ENCODE measurements at places on chromosomes 2 and 18.
A peak's percentile ranks its signal among the peaks of the same experiment; 100 is the strongest.

GRCh38 chr18:49846718-49847470 is 33.6 kb upstream of the ACAA2 start:
- ATAC-seq = no peak

GRCh38 chr2:74232426-74232825 is 34.0 kb downstream of the MTHFD2 start:
- no peak for ATAC-seq

- ATAC-seq = peak; percentile 96
Measured at GRCh38 chr2:134411828-134412638, 158.2 kb downstream of the MGAT5 start.

- ATAC-seq = no peak
Measured at GRCh38 chr18:35625232-35625631, 43.7 kb downstream of the GALNT1 start.

- ATAC-seq = no peak
Measured at GRCh38 chr2:19543663-19544383, 185.4 kb upstream of the OSR1 start.

GRCh38 chr2:119327431-119327830 is 39.2 kb downstream of the C2orf76 start:
- ATAC-seq = no peak

GRCh38 chr2:7452110-7452876 is 535.1 kb downstream of the RNF144A start:
- ATAC-seq = peak; percentile 57

DNA sequence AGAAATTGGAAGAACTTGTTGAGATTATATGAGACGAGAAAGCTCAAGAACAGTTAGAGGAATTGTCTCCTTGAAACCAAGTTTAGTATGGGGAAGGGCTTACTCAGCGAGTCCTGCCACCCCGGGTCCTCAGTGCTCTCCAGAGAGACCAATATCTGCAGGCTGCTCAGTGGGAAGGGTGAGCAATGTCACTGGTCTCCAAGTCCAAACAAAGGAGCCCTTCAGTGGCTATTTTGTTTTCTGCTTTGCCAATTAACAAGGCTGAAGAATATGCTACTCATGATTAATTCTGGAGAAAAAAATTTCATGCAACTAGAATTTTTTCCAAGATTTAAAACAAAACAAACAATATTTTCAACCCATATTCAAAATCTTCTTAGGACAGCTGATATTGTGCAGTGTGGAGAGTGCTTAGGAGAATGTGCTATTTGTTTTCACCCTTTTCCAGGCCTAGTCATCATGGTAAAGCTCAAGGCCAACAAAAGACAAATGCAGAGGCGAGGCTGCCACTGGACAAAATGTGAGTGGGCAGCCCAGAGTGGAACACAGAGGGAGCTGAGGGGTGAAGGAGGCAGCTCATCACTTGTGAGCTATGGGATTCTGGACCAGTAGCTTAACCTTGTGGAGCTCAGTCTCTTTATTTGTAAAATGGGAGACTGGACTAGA is 83.8 kb upstream of the TMEM17 start:
- ATAC-seq = no peak

GRCh38 chr2:23423873-23424680 is 39.1 kb downstream of the KLHL29 start:
- no peak for ATAC-seq

DNA sequence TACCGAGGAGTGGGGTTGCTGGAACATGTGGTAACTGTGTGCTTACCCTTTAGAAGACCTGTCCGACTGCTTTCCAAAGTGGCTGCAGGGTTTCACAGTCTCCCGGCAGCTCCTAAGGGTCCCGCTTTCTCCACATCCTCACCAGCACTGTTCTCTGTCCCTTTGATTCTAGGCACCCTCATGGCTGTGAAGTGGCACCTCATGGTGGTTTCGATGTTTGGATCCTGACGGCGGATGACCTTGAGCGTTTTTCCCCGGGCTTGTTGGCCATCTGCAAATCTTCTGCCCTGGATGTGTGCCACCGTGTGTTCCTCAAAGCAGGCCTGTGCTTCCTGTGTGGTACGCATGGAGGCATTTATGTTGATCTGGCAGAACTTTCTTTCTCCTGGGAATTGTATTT is 292.5 kb upstream of the HDAC4 start:
- no peak for ATAC-seq

- ATAC-seq = no peak
Measured at GRCh38 chr2:156585457-156585856, 149.3 kb downstream of the GPD2 start.

DNA sequence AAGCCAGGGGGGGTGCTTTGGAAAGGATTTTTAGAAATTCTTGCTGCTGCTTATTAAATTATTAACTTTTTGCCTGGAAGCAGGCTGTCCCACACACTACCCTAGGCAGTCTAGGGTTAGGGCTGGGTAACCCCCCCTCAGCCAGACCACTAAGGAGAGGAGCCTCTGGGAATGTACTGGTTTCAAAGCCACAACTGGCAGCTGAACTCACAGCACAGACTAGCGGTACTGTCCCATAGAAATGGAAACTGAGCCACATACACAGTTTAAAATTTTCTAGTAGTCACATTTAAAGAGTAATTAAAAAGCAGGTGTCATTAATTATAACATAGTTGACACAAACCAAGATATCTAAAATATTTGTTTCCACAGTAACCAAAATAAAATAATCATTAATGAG is 50.1 kb downstream of the SPRED2 start:
- no peak for ATAC-seq

- no peak for ATAC-seq
Measured at GRCh38 chr2:138390316-138390945, 111.1 kb upstream of the SPOPL start.

DNA sequence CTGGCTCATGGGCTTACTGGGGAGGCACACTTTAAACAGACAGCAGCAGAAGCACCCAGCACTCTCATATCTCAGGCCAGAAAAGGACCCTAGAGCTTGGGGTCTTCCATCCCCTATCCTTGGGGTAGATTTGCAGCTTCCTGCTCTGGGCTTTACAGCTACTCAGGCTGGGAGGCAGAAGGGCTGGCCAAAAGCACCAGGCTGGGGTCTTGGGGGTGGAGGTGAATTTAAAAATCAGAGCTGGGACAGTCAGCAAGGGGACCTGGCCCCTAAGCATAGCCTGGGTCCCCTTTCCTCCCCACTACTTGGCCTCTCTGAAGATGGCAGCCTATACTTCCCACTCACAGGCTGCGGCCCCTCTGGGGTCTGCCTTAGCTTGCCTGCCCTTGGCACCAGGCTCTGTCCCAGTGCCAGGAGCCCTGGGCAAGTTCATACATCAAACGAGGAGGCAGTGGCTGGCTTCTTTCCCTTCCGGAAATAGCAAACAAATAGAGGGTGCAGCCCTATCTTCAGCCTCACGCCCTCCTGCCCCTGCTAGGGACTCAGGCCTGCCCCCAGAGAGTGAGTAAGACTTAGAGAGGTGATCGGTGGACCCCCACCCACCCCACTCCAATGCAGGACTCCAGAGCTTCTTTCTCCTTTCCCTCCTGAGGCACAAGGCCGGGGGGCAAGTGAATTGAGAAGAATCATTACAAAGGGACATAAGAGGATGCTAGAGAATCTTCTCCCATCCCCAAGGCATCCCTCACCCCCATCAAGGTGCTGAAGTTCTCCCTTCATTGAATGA is 26.0 kb upstream of the TNS1 start:
- no peak for ATAC-seq

GRCh38 chr2:96534141-96534540 is 2.4 kb upstream of the ARID5A start:
- ATAC-seq = no peak

DNA sequence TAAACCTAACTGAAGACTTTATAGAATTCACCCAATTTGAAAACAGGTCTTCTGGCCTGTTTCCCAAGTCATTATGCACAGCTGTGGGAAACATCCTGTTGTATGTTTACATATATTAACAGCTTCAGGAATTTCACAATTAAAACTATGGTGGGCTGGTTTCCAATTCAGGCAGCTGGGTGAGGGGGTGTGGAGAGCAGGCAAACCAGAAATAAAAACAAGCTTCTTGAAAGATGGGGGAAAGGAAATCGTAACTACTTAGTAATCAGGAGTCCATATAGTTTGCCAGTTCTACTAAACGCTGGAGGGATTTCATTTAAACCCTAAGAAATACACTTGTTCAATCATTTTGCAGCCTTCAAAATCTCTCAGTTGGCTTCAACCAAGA is 22.8 kb downstream of the ATP8B1 start:
- ATAC-seq = no peak

- ATAC-seq = no peak
Measured at GRCh38 chr2:4551691-4552474, 848.5 kb downstream of the DCDC2C start.

GRCh38 chr2:236352761-236353593 is 88.8 kb upstream of the ASB18 start:
- peak; percentile 66 for ATAC-seq

DNA sequence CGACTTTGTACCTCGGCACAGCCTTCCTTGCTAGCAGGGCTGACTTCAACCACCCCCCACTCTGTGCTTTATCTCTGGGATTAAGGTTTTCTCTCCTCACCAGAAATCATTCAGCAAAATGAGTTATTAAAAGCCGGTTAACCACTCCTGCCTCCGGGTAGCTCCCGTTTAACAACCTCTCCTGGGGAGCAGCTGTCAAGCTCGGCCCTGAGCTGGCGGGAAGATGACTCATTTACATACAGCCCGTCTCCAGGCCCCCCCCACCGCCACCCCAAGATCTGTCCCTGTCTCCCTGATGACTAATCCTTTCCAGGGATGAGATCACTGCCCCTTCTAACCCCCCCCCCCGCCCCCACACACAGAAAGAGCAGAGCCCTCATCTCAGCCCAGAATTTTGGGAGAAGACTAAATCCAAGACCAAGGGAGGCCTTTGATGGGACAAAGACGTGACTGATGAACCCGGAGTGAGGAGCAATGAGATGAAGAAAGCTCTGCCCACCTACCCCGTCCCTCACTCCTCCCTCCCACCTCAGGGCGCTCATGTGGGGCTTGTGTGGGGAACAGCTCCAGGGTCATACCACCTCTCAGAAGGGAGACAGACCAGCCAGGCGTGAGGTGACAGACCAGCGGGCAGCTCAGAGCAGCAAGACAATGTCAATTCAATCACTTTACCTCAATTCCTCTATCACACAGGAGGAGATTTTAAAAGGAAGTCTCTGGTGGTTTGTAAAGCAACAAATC is 131.4 kb downstream of the MSH2 start:
- peak; percentile 79 for ATAC-seq

DNA sequence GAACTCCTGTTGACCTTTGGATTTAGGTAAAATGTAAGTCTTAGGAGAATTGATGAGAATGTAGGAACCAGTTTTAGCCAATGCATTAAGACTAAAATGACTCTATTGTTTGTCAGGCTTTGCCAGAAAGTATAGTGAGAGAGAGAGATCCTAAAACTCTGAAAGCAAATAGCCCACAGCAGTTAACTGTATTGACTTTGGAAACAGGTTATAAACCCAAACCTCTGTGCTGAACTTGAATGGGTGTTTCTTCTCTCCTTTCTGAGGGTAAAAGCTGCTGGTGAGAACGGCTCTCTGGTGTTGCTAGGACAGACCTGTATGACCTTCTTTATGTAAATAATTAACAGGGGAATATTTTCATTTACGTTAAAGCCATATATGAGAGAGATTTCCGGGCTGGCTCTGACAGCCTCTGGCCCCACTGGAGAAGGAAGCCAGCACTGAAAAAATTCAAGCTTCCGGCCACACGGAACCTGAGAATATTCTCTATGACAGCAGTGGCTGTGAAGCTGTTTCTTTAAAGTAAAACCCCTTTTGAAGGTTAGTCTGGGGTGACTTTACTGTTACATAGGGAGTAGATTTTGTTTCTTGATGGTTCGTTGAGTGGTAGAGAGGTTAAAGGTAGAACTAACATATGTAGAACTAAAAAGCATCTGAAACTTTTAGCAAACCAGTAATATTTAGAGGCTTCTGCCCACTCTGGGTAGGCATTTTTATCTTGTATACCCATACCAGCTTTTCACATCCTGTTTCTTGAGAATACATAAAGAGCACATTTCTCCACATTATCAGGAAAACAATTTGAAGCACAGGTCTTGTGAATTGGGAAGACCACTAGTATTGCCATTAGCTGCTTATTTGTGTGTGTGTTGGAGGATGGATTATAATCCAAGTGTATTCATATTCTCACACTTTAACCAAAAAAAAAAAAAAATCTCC is 123.8 kb downstream of the SPTBN1 start:
- no peak for ATAC-seq

DNA sequence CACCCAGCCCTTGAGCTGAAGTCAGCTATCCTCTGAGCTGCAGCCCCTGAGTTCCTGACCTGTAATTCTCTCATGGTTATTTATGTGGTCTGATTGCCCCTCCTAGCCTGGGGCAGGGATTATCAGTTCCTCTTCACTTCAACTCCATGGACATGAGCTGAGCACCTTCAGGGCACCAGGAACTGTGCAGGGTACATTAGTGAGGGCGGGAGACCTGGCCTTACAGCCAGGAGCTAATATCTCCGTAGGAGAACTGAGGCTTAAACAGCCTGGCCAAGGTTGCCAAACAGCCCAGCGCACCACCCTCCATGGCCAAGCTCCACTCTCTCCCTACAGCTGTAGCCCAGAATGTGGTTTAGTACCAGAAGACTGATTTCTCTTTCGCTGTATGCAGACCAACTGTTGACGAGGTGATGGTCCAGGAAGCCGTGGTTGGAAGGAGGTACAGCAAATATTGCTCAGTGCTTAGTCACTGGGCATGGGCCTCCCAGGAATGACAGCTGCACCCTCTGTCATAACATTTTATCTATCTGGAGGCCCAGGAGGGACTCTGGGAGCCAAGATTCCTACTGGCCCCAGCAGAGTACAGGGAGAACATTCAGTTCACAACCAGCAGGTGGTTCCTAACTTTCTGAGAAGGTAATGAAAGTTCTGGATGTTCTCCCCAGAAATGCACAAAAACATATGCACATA is 228.7 kb upstream of the SIX2 start:
- ATAC-seq = peak; percentile 81

Data from SK-N-SH treated with all-trans-retinoic acid at 6 μM for 48 hours (cell line).